ENCODE measurements at places on chromosomes 7 and 10. TPM values are rescaled to one million over a fixed set of nuclear protein-coding genes. Genes with fewer than 3 reads are reported as not detected.

DOCK4 gene
- 1.1 TPM for total RNA-seq

TDRD1 gene
- total RNA-seq = 0.90 TPM

NEUROG3 gene
- not detected for total RNA-seq

FAM237B gene
- total RNA-seq = not detected

PAPSS2 gene
- 0.40 TPM for total RNA-seq

TMEM26 gene
- total RNA-seq = not detected

Measured in activated CD4-positive, alpha-beta memory T cell treated with anti-CD3 and anti-CD28 coated beads for 36 hours (primary cell).